ENCODE measurements at places on chromosomes 16 and 17.

GRCh38 chr16:83420206-83420760 lies 387.5 kb upstream of the HSBP1 start:
- DNase-seq, result no peak

GRCh38 chr16:77206533-77206932 lies 7.3 kb downstream of the SYCE1L start:
- no peak for DNase-seq

GRCh38 chr17:78488867-78489634 lies 88.1 kb downstream of the DNAH17 start:
- DNase-seq, result no peak

- no peak for DNase-seq
These were observed 103.8 kb downstream of the HAPSTR1 start for GRCh38 chr16:9195287-9195686.

DNA sequence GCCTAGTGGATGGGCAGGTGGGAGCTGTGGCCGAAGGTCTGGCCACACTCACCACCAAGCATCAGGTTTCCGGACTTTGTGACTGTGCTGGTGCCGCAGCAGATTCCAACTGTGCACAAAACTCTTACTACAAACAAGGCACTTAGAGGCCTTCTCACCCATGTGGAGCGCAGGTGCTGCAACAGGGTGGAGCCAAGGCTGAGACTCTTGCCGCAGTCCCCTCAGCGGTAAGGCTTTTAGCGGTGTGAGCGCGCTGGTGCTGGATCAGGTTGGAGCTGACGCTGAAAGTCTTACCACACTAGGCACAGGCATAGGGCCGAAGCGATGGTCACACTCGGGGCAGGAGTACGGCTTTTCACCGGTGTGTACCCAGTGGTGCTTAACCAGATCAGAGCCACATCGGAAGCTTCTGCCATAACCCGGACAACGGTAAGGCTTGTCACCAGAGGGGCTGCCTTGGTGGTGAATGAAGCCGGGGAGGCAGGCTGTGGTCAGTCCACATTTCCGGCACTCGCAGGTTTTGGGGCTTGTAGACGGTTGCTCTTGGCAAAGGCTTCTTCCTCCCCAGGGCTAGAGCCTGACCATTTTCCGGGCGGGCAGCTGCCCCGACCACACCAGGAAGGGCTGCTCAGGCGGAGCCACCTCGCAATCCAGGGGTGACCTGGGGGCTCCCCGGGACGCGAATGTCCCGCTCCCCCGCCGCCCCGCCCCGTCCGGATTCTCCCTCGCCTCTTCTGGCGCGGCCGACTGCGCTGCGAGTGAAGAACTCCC lies 1.0 kb upstream of the ARMC5 start:
- no peak for DNase-seq

DNA sequence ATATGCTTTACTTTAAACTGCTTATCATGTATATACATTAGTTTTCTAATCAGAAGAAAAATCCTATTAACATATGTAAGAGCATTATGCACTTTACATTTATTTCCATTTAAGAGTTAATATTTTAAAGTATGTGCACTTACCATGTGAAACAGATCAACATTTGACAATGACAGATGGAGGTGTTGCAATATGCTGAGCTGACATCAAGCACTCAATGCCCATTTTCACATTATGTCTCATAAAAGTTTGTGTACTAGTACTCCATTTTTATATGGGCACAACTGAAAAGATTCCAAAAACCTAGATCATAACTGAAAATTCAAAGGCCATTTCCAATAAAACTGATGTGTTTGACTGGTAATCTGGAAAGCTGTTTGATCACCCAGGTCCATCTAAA lies 420.9 kb upstream of the SOX9 start:
- DNase-seq, result no peak

GRCh38 chr17:41211845-41212466 lies 14.5 kb upstream of the KRTAP9-2 start:
- DNase-seq, result no peak

DNA sequence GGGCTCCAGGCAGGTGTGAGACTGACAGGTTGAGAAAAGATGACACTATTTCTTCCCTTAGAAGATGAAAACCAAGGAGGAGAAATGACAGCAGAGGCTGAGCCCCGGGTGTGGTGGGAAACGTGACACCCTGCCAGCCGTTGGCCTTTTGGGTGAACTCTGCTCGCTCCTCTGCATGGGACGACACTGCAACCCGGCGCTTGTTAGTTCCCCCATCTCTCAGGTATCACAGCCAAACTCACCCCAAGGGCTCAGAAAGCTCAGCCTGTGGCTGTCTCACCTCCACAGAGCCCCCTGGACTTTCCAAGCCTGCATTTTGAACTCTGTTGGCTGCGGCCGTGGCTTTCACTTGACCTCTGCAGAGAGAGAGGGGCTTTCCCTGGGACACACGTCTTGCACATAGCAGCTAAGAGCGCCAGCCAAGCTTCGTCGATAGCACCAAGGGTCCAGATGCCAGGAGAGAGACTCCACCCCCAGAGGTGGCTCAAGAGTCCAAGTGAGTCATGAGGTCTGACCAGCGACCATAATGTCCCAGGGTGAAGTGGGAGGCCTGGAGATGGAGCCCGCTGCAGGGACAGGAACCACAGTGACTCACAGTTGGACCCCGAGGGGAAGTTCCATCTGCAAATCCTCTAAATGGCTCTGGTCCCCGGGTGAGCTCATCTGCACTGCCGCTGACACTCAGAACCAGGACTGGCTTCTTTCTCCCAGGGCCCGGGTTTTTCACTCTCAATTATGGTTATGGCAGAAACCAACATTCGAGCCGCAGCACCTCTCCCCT lies 301.9 kb downstream of the SOX9 start:
- no peak for DNase-seq

- no peak for DNase-seq
These were observed 78.0 kb downstream of the MPRIP start for GRCh38 chr17:17120294-17120693.

DNA sequence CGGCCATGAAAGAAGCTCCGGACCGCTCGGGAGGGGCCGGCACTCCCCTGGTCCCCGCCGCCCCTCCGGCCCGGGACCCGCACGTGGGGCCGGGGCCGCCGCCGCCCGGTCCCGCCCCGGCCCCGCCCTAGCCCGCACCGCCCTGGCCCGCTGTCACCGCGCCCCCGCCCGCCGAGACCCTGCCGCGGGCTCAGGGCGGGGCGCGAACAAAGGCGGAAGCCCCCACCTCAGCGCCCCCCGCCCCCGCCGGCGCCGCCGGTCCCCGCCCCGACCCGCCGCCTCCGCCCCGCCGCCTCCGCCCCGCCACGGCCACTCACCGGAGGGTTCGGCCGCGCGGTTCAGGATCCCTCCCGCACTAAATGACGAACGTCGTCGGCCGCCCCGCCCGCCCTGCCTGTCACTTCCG lies at the start of gene ARHGDIA:
Gene ARHGDIA (minus strand): TSS at position 357 of the 406 bp plus-strand sequence. CDS start 1,407 bp downstream, outside the sequence.
- no peak for DNase-seq

- DNase-seq, result no peak
These were observed 586 bp downstream of the UBALD2 start for GRCh38 chr17:76265624-76266243.

DNA sequence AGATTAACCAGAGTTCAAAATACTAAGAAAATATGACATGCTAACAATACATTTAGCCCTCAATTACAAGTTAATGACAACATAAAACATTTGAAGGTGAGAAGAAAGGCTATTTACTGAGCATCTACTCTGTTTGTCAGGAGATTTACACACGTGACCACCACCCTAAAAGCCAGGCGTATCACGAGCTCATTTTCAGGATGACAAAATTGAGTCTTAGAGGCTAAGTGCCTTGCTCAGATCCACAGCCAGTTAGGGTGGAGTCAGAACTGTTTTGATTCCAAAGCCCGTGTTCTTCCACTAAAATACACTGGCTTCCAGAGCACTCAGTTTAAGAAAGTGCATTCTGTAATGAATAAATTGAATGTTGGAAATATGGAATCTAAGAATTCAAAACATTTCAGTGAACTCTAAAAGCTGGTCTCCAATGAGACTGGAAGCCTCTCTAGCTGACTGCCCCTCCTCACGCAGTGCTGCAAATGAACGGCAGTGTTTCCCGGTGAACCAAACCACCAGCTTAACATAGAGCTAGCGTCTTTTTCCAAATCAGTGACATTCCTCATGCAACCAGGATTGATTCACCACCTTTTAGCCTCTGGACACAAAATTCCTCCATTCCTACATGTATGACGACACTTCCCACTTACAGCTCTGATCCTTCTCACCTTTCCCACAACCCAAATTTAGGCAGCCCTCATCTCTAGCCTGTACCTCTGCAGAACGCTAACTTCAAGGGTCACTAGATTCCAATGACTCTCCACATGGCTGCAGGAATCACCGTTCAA lies 5.9 kb downstream of the ZDHHC7 start:
- no peak for DNase-seq

DNA sequence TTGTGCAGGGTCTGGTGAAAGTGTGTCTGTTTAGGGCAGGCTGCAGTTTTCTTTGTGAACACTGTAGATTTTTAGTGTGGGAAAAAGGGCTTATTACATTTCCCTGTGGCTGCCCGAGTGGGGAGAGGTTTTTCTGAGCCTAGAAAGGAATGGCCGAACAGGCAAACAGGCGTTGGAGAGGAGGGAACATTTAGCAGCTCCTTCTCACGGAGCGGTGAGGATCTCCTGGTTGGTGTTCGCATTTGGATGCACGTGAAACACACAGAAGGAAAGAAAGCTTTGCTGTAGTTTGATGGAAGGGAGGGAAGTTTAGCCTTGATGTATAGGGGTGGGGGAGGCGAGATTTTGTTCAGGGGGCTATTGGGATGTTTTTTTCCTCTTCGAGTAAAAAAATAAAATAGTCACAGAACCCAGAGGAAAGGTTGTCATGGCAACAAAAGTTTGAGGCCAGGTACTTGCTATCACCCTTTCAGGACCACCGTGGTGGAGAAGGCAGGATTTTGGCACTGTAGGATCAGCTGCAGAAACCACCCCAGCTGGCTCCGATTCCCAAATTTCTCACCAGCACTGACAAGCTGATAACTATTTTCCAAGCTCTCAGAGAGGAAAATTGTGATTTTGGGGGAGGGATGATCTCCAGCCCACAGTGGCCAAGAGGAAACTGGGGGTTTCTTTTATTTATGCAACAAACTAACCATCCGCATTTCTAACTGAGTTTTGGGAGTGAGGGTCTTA lies 3.5 kb downstream of the GSG1L start:
- DNase-seq, result no peak

DNA sequence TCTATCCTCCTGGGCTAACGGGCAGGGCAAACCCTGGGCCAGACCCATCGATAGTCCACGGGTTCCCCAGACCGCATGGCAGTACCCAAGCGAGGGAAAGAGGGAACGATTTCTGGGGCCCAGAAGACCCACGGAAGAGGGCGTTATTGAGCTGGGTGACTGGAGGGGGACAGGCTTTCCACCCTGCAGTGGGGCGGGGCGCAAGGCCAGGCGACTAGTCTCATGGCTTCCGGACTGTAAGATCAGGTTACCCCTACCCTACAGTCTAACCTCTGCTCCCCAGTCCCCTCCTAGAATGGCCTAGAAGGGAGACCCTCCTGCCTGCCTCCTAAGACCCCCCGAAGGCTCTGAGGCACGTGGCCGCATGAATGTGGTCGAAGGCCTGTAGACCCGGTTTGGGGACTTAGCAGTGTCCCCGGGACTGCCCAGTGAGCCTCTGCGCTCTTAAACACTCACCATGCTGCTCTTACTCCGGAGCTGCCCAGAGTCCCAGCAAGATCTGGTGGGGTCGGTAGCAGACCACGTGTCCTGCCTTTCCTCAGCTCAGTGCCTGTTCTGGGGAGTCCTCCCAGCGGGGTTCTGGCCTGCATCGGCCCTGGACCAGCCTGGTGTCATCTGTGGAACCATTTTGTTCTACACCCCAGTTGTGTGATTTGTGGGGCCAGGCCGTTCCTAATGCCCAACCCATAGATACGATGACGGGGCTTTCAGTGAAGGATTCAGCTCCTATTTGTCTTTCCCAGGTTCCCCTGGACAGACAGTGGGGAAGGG lies 13.2 kb upstream of the AURKB start:
- no peak for DNase-seq

GRCh38 chr17:4229627-4230541 lies 33.9 kb downstream of the ANKFY1 start:
- no peak for DNase-seq

- DNase-seq, result no peak
These were observed 1.4 kb upstream of the CACNA1G start for GRCh38 chr17:50558941-50559614.

DNA sequence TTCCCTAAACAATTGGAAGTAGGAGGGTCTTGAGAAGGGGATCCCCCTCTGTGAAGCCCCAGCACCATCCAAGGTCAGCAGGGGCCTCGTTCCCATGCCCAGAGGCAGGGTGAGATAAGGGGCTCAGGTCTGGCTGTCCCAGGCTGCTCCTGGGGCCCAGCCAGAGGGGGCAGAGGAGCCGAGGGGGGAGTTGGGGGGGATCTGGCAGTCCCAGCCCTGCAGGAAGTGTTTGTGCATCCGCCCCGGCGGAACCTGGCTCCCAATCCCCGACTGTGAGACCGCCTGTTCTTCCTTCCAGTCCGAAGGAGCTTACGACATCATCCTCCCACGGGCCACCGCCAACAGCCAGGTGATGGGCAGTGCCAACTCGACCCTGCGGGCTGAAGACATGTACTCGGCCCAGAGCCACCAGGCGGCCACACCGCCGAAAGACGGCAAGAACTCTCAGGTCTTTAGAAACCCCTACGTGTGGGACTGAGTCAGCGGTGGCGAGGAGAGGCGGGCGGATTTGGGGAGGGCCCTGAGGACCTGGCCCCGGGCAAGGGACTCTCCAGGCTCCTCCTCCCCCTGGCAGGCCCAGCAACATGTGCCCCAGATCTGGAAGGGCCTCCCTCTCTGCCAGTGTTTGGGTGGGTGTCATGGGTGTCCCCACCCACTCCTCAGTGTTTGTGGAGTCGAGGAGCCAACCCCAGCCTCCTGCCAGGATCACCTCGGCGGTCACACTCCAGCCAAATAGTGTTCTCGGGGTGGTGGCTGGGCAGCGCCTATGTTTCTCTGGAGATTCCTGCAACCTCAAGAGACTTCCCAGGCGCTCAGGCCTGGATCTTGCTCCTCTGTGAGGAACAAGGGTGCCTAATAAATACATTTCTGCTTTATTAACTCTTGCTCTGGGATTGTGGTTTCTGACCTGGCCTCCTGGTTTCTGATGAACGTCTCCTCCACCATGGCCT lies 14.9 kb downstream of the GPRC5C start:
- no peak for DNase-seq

- DNase-seq, result no peak
These were observed 3.9 kb upstream of the CCDC57 start for GRCh38 chr17:82216301-82217119.
